ENCODE measurements at places on chromosomes 2 and 18. TPM values are rescaled to one million over a fixed set of nuclear protein-coding genes. Genes with fewer than 3 reads are reported as not detected.

- no peaks in the 10 kb centered on the region for H3K36me3 ChIP-seq
- H3K27ac ChIP-seq: no peak overlapping the region
- no peak overlapping the region for H3K4me3 ChIP-seq
- DNase-seq: no peak
Observed at GRCh38 chr2:168929031-168929430, 27.9 kb downstream of the G6PC2 start.

DNA sequence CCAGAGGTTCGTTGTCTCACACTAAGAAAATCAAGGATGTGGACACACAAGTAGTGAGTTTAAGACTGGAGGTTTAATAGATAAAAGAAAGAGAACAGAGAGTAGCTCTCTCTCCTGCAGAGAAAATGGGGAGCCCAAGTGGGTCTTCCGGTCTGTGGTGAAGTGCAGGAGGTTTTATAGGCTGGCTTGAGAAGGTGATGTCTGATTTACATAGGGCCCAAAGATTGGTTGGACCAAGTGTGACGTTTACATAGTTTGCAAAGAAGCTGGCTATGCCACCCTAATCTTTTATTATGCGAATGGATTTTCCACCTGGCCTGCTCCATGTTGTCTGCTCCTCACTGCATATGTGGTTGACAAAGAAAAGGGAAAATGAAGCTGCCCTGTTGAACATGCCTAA, 430.4 kb upstream of the TRIB2 start:
- no peaks in the 10 kb centered on the region for H3K36me3 ChIP-seq
- no peaks in the 10 kb centered on the region for H3K4me1 ChIP-seq
- H3K4me3 ChIP-seq: no peak overlapping the region
- H3K27ac ChIP-seq: no peak overlapping the region
- H3K27me3 ChIP-seq: no peaks in the 10 kb centered on the region

- H3K4me3 ChIP-seq: no peak overlapping the region
- H3K4me1 ChIP-seq: no peaks in the 10 kb centered on the region
- peaks cover 31% of the 10 kb centered on the region for H3K36me3 ChIP-seq
- H3K27ac ChIP-seq: no peak overlapping the region
- H3K27me3 ChIP-seq: no peaks in the 10 kb centered on the region
Observed at GRCh38 chr2:85376291-85377065, 21.9 kb downstream of the ELMOD3 start.

The TNFAIP6 gene
- 15.4 TPM for total RNA-seq

The MC5R gene
- total RNA-seq: 2.9 TPM

All from muscle of leg (tissue), 16 donors.